HTR-8/SVneo (cell line): ENCODE measurements at places on chromosomes 3 and 15.
A peak's percentile ranks its signal among the peaks of the same experiment; 100 is the strongest.

DNA sequence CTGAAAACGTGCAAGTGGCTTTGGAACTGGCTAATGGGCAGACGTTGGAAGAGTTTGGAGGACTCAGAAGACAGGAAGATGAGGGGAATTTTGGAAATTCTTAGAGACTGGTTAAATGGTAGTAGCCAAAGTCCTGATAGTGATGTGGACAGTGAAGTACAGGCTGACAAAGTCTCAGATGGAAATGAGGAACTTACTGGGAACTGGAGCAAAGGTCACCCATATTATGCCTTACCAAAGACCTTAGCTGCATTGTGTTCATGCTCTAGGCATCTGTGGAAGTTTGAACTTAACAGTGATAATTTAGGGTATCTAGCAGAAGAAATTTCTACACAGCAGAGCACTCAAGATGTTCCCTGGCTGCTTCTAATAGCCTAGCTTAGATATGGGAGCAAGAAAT, 28.6 kb upstream of the SERPINI2 start:
- no peak for DNase-seq

DNA sequence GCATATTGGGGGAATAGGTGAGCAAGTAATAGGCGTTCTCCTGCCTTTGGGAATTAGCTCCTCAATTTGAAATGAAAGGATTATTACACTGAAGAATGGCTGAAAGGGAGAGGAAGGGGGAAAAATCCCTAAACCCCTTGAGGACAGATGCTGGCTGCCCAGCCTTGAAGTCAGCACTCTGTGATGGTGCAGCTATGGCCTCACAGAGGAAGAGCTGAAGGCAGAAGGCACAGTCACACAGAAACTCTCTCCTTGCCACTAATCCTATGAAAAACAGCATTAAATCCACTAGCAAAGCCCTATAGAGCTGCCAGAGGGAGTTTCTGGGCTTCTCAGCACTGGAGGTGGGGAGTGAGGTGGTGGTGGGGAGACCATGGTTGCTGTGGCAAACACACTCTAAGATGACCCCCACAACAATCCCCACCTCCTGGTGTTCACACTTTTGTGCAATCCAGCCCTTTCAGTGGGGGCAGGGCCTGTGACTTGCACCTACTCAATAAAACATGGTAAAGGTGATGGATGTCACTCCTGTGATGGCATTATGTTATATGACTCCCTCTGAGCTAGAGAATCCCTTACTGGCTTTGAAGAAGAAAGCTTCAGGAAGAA, 101.2 kb downstream of the RFTN1 start:
- DNase-seq = no peak

GRCh38 chr3:49470714-49471420, 800 bp downstream of the DAG1 start:
- DNase-seq = no peak

- DNase-seq = no peak
Observed at GRCh38 chr3:67674055-67674454, 19.6 kb upstream of the SUCLG2 start.

DNA sequence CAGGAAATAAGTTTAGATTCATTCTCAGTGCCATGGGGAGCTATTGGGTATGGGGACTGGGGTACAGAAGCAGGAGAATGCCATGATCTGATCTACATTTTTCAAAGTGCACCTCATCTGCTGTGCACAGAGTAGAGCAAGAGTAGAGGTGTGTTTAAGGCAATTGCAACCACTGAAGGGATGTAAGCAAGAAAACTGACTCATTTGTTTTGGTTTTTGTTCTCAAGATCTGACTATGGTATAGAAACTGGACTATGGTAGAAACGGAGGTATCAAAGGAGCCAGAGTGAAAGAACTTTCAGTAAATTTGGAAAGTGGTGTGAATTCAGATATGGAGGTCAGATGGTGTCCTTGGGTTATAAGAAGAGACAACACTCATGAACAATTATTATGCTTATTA, 86.2 kb upstream of the CMSS1 start:
- DNase-seq = no peak

DNA sequence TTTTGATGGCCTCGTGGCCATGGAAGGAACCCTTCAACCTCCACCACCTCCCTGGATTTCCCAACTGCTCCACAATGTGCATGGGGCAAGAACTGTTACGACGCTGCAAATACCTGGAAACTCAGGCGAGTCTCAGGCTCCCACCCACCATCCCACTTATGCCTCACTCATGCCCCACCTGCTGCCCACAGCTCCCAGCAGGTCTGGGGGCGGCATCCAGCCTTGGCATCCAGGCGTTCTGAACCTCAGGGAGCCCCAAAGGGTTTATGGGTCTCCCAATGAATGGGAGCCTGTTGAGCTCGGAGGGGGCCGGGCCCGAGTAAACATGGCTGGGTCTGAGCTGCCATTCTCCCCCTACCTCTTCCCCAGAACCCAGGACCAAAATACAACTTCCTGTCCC, 2.0 kb upstream of the PTH1R start:
- DNase-seq = no peak

- DNase-seq = peak; percentile 69
Observed at GRCh38 chr3:188362405-188362831, 208.5 kb downstream of the LPP start.

- DNase-seq = peak; percentile 27
Observed at GRCh38 chr15:51750792-51751696, at the start of gene TMOD2. Gene TMOD2, plus strand, starts transcription at chr15:51751597. Its CDS starts 14,845 bp downstream, at chr15:51766442.

DNA sequence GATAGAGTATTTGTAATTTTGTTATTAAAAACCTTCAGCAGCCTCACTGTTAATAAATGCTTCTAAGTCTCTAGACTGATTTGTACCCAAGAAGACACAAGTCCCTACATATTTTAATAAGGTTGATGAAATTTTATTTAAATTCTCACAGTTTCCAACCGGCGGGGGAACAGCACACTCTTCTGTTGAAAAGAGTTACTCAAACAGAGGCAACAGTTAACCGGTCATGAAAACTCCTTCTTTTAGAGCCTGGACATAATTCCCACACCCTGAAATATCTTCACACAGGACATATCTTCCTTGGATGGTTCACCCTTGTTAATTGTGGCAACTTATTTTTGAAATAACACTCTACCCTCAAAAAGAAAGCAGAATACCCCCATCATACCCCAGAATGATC, 278.8 kb downstream of the FOXP1 start:
- no peak for DNase-seq

DNA sequence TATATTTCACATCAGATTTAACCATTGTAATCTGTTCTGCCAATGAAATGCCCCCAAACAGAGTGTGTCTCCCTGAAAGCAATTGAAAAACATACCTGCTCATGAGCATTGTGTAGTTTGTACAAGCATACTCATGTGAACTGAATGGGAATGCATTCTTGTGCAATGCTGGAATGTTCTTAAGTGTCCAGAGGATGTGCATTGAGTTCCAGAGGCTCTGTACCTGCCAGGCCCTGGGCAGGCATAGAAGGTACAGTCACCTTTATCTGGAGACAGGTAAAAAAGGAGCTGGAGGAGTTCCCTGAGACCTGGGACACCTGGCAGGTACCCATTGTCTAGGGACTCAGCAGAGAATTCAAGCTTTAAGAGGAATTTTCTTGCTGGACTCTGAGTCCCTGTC, 2.8 kb downstream of the MRAS start:
- no peak for DNase-seq

GRCh38 chr3:135581806-135582205, 383.7 kb upstream of the PPP2R3A start:
- no peak for DNase-seq

GRCh38 chr3:31862666-31863279, 118.3 kb downstream of the OSBPL10 start:
- DNase-seq = no peak

DNA sequence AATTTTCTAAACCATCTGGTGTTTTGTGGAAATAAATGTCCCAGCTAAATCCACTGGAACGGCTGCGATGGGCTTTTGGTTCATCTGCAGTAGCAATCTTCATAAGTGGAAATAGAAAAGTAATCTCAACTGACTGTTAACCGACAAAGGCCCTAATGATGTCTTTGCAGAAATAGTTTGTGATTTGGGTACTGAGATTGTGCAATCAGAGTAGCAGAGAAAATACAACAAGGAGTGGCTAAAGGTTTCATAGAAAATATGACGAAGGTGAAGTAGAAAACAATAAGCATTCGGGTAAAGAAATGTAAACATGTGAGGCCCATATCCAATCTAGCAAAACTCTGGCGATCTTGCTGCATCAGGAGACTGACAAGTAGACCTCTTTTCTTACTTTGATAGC, 262.6 kb upstream of the MCTP2 start:
- no peak for DNase-seq

DNA sequence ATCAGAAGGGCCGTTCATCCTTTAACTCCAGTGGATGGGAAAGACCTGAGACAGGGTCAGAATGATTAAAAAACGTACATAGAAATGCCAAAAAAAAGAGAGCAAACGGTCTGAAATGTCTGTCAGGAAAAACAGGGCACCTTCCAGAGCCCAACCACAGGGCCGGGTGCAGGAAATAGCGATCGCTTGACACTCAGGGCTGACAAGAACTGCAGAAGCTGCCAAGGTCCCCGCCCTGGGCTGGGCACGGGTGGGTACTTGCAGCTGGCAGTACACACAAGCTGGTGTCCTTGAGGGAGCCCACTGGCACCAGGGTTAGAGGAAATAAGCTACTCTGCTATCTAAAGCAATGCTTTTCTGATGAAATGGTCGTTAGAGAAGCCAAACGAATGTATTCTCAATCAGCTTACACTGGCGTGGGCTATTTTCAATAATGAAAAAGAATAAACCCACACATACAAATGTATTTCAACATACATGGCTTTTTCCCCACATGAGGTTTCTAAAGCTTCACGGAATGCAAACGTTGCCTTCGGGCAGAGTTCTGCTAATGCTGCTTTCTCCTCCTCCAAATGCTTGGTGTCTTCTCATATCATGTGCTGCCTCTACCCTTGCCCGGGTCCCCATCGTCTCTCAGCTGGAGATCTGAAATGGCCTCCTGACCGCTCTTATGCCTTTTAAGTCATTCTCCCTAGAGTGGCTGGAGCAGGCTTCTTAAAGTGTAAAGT, 15.6 kb downstream of the FRMD4B start:
- DNase-seq = no peak

DNA sequence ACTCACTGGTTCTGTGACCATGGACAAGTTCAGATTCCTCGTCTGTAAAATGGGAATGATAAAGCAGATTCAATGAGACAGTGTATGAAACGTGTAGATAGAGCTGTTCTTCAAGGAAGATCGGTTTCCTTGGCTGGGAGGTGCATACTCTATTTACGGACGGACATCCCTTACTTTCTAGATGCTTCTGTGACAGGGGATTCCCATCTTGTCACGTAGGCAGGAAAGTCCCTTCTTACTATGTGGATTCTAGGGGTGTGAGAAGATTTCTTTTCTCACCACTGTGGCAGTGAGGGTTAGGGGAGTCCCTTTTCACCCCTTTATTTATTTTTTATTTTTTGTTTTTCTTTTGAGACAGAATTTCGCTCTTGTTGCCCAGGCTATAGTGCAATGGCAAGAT, 180.9 kb upstream of the TBL1XR1 start:
- no peak for DNase-seq

GRCh38 chr3:129697229-129697969, 90.9 kb upstream of the PLXND1 start:
- DNase-seq = no peak

GRCh38 chr3:43838009-43838758, 147.4 kb downstream of the ABHD5 start:
- DNase-seq = no peak

- no peak for DNase-seq
Observed at GRCh38 chr15:50049871-50050270, 69.2 kb downstream of the ATP8B4 start.

- no peak for DNase-seq
Observed at GRCh38 chr3:179734497-179735281, 81.8 kb downstream of the USP13 start.

- no peak for DNase-seq
Observed at GRCh38 chr3:139284221-139284620, 59.6 kb upstream of the MRPS22 start.

DNA sequence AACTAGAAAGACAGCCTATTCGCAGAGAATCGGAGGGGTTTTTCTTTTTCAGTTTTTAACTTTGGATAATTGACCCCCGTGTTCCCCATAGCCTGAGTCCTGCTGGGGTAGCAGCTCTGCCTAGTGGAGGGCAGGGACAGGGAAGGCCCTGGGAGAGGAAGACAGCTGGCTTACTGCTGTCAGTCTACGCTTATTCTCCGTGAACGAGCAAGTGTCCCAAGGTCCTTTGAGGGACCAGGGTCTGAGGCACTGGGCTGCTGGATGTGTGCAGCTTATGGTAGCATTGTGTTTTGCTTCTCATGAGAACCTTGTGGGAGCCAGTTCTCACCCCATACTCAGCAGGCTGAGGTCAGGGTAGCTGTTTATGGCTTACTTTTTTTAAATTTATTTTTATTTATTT, 3.0 kb downstream of the LIMD1 start:
- DNase-seq = no peak

DNA sequence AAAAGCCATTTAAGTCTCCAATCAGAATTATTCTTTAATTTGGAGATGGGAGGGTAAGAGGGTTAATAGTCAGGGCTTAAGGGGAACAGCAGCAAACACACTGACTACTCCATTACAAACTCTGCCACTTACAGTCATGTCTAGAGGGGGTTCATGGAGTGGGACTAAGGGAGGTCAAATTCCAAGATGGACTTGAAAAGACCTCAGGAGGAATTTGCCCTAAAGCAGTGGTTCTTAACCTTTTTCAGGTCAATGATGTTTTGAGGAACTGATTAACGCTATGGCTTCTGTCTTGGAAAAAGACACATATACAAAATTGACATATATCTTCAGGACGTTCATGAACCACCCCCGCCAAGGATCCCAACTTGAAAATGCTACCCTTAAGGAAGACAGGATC, 13.9 kb downstream of the GOLIM4 start:
- DNase-seq = no peak

- no peak for DNase-seq
Observed at GRCh38 chr3:17027318-17027717, 142.6 kb downstream of the PLCL2 start.
